ENCODE measurements at places on chromosomes 4 and X.

GRCh38 chr4:111512081-111512783 lies 633.0 kb upstream of the FAM241A start:
- no peak for DNase-seq

DNA sequence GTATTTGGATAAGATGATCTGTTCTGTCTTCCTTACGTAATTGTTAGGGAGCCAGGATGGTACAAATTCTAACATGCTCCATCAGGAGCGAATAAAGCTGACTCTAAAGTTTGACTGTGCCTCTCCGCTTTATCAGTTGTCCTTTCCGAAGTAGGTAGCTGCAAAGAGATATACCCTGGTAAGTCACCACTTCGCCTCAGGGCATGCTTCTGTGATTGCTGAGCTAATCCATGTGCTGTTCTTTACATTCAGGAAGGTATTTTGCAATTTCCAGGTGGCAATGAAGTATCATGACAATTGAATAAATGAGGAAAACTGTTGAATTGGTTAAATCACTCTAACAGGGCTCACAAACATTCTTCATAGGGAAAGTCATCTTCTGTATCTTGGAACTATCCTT lies 38.9 kb downstream of the KIT start:
- no peak for DNase-seq

- DNase-seq, result no peak
Observed at GRCh38 chr4:52822972-52823701, 39.0 kb upstream of the RASL11B start.

DNA sequence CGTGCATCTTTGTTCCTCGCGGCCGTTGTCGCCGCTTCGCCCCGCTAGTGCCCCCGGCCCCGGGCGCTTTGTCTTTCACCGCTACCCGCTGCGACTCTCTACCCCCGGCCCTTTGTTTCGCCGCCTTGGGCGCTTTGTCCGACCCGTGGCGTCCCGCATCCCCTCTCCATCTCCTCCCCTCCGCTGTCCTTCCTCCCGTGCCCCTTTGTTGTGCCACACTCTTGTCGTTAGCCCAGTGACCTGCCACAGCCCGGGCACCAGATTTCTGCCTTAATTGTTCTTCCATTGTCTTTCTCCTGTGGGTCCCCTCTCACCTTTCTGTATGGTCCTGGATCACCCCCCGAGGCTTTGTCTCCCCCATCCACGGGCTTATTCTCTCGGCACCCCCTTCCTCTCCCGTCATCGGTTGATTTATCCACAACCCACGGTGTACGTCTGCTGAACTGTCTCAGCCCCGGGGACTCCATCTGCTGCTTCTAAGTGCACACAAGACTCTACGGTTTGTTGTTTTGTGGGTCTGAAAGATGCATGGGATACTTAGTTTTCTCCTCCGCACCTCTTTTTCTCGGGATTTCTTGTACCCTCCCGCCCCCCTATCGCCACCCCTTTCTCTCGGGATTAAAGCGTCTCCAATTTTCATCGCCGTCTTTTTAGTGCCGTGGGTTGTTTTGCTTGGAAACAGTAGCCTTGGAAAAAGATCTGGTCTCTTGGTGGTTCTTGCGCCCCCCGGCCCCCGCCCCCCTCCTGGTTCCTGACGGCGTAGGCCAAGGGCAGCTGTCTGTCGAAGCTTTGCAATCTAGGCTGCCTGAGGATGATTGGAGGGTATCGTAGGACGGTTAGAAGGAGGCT lies 783 bp downstream of the RBPJ start:
- DNase-seq, result peak; percentile 2

- no peak for DNase-seq
Observed at GRCh38 chr4:156476359-156476758, 495.2 kb downstream of the PDGFC start.

DNA sequence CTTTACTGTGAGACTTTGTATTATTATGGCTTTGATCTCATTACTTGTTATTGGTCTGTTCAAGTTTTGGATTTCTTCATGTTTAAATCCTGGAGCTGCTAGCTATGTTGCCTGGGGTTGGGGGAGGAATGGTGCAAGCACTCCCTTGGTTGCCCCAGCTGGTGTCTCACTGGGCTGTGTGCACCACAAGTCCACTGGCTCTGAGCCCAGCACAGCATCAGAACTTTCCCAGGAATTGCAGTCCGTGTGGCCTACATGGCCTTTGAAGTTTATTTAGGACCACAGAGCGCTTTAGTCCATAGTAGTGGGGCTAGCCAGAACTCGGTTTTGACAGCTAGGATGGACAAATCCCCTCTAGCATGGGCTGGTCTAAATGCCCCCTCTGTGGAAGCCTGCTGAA lies 278.8 kb upstream of the RPS6KA3 start:
- DNase-seq, result no peak

- DNase-seq, result no peak
Observed at GRCh38 chrX:9626379-9626778, 139.3 kb downstream of the GPR143 start.

- no peak for DNase-seq
Observed at GRCh38 chr4:162847945-162848549, 318.6 kb downstream of the NAF1 start.

DNA sequence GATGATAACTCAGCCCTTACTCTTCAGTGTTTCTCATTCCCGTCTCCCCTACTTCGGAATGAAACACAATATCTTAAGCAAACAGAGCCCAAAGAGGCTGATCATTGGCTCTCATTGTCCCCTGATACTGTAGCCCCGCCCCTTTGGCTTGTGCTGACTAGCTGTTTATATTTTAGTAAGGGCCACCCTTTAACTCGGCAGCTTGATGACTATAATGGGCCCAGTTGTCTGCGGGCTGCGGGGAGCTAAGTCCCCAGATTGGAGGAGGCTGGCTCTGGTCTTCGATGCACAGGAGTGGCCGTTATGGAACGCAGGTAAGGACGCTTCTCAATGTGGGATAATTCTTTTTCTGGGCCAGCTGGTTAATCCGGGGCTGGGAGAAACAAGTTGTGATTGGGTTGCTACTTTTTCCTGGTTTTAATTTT lies at the start of gene TRIM2:
TSS of gene TRIM2 (plus strand) at position 197 of the 425 bp plus-strand sequence. CDS start at position 285, 88 bp downstream.
- no peak for DNase-seq

- DNase-seq, result no peak
Observed at GRCh38 chr4:20026456-20026855, 225.2 kb upstream of the SLIT2 start.

DNA sequence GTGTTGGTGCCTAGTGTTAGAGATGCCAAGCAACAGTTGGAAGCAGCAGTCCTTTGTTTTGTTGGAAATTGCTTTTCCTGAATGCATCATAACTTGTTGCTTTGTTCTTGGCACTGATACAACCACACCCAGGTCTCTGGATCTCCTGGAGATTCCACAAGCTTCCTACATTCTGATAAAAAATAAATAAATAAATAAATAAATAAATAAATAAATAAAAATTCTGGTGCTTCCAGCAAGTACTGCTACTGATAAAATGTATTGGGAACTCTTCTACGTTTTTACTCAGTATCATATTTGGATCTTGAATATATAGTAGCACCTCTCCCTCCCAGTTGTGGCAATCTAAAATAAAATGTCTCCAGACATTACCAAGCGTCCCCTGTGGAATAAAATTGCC lies 62.7 kb upstream of the GRID2 start:
- DNase-seq, result no peak

DNA sequence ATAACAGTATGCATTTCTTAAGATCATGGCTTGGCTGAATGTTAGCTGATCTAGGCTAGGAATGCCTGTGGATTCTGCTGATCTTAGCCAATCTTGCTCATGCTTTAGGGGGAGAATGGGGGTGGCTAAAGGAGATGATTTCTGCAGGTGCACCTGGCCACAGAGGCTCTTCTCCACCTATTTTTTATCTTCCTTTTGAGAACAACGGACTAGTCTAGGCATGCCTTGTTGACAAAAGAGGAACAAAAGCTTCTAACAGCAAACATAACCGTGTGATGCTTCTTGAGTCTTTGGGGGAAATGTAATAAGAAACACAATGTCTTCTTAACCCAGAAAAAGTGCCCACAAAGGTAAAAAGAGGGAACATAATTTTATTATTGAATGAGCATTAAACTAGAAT lies 743.5 kb downstream of the ARAP2 start:
- peak; percentile 44 for DNase-seq

DNA sequence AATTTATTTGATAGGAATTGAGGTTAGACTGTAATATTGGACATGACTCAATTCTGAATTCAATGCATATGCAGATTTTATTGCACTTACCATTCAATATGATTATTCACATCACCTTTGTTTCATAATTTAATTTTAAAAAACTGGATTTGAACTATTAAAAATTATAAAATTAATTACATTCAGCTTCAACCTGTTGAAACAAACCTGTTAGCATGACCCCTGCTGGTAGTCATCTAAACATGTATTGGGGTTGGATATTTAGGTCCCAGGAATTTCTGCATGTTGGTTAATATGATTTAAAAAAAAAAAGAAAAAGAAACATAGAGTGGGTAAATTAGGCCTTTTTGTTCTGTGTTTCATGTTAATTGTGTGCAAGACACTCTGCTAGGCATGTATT lies 85.9 kb downstream of the ARSJ start:
- no peak for DNase-seq

DNA sequence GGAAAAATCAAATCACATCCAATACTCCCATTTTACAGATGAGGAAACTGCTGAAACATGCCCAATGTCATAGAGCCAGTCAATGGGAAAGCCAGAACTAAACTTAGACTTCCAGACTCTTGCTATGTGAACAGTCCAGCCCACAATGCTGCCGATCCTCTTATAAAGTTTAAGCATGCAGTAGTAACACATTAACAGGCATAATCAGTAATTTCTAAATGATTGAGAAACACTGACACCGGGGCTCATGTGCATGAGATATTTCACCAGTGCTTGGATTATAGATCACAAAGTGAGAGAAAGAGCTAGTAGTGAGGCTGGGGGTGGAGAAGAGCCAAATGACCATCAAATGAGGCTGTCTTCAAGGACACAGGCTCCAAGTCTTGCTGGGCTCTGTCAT lies 2.5 kb downstream of the BDH2 start:
- no peak for DNase-seq

GRCh38 chrX:110046001-110046400 lies 43.1 kb downstream of the TMEM164 start:
- DNase-seq, result peak; percentile 20

- no peak for DNase-seq
Observed at GRCh38 chrX:111010111-111010510, 85.9 kb upstream of the PAK3 start.

DNA sequence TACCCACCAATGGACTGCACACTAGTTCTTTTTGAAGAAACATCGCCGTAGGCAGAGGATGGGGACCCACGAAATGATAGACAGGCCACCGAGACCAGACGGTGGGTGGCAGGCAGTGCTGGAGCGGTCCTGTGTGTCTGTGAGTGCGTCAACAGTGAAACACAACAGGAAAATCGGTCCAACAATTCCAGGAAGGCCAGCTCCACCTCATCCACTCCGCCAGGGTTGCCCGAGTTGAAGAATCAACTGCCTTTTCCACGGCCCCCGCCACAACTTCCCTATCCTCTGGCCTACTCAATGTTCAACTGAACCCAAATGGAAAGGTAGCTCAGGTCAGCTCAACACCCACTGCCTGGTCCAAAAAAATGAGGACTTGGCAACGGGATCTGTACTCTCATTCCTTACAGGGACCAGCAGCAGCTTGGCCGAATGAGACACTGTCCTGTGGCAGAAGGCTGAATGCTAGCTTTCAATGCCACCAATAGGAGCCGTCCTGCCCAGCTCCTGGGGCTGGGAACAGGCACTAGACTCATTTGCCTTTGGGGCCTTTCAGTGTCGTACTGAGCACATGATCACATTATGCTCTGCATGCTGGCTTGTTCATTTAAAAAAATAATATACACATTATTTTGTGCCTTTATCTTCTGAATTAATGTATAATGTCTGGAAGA lies 43.5 kb downstream of the MID1 start:
- no peak for DNase-seq

DNA sequence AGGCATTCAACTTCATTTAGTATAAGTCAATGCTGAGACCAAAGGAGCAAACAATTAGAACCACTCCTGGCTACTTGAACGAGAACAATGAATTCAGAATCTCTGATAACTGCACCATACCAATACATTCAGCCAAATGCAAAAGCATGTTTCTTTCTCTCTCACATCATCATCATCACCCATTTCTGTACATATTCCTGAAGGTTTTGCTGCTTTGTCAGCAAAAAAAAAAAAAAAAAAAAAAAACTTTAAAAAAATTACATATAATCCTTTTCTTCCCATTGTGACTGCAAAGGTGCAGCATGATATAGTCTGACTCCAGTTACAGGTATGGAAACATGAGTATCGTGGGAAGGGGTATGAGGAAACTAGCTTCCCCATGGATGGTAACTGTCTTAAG lies 35.6 kb downstream of the FBXW7 start:
- DNase-seq, result no peak

GRCh38 chr4:169222761-169223160 lies 48.0 kb downstream of the SH3RF1 start:
- no peak for DNase-seq

GRCh38 chr4:161187569-161187968 lies 976.2 kb downstream of the FSTL5 start:
- DNase-seq, result no peak

- peak; percentile 24 for DNase-seq
Observed at GRCh38 chrX:5163663-5164062, 1065.0 kb downstream of the NLGN4X start.

DNA sequence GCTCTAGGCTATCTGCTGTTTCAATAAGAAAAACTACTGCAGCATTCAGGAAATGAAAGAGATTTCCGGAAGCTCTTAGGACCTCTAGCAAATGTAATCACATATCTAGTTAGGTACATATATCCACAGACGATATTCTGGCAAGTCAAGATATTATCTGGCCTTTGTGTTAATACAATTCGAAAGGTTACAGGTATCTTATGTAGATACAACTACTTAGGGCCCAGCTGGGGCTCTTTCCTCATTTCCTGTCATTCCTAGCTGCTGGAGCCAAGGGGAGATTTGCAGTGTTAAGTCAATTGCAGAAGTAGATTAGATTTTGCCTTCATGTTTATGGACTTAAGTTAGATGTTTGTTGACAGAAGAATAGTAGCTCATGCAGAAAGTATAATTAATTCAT lies 299.5 kb downstream of the ARHGAP24 start:
- DNase-seq, result no peak

DNA sequence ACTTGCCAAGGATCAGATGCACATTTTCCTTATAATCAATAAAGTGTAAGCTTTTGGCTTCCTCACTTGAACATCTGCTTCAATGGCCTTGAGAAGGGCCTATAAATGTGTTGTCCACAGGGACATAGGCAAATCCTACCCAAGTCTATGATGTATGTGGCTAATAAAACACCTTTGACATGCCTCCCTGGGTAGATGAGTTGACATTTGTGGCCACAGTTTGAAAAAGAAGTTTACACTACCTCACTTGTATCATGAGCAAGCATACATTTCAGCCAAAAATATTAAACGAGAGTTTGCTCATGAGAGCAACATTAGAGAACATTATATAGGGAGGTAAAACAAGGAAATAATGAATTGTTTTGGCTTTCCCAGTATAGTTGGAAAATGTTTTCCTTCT lies 1067.7 kb downstream of the C4orf33 start:
- DNase-seq, result no peak

- DNase-seq, result no peak
Observed at GRCh38 chr4:138831948-138832347, 183.6 kb upstream of the NOCT start.

GRCh38 chr4:73740353-73740778 lies at the start of gene CXCL8:
Gene CXCL8 (plus strand): TSS chr4:73740569. CDS start chr4:73740659, 90 bp downstream.
- peak; percentile 65 for DNase-seq
